Activated T-cell treated with anti-CD3 and anti-CD28 coated beads, Interleukin-2, amount 50 U/mL, for 1 hour (primary cell): ENCODE measurements at places on chromosomes 12 and 14.

- no peak for DNase-seq
Measured at GRCh38 chr12:84508851-84509260, 403.7 kb downstream of the SLC6A15 start.

- no peak for DNase-seq
Measured at GRCh38 chr14:85221832-85222231, 308.1 kb upstream of the FLRT2 start.

GRCh38 chr14:64688811-64689281 is 15.4 kb upstream of the PLEKHG3 start:
- DNase-seq = no peak

DNA sequence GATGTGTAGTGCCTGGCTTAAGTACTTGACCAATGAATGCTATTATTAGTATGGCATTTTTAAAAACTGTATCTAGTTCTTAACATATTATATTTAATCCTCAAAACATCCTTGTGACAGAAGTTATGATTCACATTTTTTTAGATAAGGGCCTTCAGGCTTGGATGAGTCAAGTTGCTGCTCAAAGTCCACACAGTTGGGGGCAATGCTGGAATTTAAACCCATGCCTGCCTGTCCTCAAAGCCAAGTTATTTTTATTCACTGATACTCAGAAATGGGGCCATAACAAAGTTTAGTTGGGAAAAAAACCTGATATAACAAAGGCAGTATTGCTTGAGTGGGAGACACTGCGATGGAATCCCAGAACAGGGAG is 50.6 kb downstream of the RFX4 start:
- DNase-seq = no peak

GRCh38 chr12:26134540-26134939 is 9.7 kb upstream of the BHLHE41 start:
- DNase-seq = no peak

DNA sequence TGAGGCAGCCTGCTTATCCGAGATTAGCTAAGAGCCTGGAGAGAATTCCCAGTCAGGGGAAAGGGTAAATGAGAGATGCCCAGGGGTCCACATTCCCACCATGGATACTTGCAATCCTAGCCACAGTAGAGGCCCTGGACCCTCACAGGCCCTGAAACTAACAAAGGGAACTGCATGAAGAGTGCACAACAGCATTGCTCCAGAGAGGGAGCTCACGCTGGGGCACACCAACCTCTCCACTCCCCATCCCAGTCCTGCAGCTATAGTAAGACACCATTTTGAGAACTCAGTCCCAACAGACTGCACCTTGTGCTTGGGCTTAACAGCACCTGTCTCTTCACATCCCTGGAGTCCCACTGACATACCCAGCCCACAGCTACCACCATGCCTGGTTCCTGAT is 30.5 kb downstream of the CEP83 start:
- no peak for DNase-seq

DNA sequence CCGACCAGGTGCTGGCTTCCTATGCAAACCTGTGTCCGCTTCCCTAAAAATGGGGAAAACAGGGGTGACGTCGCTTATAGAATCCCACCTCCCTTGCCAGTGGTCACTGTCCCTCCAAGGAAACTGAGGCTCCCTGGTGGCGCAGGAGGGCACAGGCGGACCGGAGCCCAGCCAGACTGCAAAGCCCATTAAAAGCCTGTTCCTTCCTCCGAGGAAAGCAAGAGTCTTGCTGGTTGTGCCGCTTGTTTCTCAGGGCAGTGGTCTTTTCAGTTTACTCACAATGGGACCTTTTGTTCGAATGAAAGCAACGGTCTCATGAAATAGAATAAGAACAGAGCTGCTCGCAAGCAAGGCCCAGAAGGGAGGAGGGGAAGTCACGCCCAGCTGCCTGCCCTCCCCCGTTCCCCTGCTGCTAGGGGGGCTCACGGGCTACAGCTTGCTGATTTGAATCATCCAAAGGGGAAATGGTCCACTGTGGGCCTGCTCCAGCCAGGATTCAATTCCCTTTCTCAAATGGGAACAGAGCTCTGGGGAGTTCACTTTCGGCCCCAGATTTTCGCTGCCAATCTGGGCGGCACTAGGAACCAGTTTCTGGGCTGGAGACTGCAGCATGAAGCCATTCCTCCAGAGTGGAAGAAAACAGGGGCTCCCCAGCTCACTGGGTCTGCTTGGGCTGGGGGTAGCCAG is 4.6 kb upstream of the SELPLG start:
- DNase-seq = no peak

GRCh38 chr14:101797856-101798255 is 36.3 kb downstream of the PPP2R5C start:
- DNase-seq = no peak

GRCh38 chr12:52356031-52356761 is 11.1 kb downstream of the KRT85 start:
- no peak for DNase-seq

DNA sequence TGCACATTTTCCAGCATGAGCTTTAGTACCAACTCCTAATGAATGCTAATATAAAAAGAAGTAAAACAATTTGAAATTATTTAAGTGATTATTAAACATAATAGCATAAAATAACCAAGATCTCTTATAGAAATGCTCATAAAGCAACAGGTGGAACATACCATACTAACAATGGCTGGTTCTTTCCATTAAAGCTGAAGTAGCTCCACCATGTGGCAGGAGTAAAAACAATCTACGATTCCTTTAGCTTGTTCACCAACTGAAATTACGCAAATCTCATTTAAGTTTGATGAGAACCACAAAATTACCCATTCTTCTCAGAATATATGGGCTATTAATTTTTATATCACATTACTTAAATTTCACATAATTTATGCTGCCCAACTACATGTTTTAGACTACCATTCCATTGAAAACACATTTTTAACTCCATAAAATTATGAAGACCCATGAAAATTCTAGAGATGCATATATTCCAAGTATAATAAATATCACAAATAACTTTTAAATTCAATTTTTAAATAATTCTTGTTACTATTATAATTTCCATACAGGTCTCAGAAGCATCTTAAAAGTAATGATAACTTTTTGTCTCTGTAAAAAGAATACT is 213.6 kb downstream of the DAD1 start:
- no peak for DNase-seq

DNA sequence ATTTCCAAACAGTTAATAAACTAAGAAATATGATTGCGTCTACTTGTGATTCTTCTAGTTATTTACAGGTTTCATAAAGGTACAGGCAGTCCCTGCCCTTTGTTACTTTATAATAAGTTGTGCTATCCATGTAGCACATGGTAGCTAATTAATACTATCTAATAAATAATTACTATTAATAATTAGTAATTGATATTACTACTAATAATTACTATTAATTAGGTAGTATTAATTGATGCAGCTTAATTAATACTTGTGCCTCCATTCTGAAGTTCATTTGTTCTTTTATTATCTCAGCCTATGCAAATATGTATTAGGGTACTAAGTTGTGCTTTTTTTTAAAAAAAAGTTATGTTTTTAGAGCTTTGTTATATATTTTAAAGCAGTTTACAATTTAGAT is 92.3 kb upstream of the TRHDE start:
- no peak for DNase-seq

GRCh38 chr12:30959110-30959710 is 32.7 kb downstream of the TSPAN11 start:
- DNase-seq = no peak

DNA sequence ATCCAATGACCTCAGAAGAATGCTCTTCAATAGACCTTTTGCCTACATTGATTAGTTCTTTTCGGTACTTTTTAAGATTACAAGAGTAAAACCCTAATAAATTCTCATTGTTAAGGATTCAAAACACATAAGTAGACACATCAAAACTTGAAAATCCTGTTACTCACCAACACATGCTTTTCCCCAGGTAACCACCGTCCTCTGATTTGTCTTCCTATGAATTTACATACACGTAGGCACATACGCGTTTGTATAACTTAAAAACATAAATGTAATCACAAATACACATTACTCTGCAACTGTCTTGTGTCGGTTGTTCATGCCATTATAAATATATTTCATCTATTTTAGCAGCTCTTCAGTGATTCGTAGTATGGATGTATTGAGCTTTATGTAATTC is 910 bp upstream of the WASHC4 start:
- no peak for DNase-seq

DNA sequence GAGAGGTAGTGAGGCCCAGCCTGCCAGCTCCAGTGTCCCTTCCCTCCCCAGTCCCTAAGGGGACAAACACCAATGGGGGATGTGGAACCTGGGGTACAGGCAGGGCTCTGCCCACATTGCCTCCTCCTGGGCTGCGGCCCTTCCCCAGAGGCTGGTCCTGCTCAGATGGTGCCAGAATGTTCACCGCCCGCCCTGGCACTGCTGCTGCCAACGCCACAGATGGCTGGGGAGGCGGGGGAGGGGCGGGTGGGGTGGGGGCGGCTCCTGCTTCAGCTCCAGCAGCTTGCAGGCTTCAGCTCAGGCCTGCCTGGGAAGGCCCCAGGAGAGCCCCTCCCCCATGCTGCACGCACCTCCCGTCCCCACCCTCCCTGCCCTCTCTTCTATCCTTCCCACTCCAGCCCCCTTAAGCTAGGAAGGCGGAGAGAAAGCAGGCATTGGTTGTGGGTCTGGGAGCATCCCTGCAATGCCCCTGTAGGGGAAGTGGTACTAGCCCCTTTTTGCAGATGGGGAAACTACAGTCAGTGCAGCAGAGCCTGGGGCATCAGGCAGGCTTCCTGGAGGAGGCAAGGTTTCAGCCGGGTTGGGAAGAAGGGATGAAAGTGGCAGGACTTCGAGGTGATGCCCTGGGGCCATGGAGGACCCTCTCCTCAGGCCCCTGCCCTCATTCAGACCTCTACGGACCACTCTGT is 2.0 kb upstream of the BEGAIN start:
- no peak for DNase-seq

DNA sequence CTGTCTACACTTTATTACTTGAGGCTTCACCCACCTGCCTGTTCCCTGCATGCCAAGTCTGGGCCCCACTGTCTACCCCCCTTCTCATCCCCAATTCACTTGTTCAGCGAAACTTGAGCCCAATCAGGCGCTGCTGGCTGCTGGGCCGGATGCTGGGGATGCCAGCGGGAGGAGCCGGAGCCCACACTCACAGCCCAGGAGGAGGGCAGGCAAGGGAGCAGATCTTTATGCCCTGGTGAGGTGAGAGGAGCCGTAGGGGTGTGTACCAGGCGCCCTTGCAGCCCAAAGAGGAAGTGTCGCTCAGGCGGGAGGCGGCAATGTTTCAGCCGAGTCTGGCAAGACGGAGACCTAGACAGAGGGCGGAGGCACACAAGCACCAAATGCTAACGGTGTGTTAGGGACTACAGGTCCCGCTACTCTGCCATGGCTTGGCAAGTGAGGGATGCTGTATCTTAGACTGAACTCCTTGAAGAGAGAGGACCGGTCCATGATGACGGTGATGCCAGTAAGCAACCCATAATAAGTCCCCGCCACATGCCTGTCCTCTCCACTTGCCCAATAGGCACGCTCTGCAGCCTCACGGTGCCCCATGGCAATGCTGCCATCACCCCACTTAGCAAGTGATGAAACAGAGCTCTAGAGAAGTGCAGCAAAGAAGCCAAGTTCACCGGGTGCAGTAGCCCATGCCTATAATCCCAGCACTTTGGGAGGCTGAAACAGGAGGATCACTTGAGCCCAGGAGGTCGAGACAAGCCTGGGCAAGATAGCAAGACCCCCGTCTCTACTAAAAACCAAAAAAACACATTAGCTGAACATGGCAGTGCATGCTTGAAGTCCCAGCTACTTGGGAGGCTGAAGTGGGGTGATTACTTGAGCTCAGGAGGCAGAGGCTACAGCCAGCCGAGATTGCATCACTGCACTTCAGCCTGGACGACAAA is 41.6 kb downstream of the LRRC74A start:
- peak; percentile 53 for DNase-seq

DNA sequence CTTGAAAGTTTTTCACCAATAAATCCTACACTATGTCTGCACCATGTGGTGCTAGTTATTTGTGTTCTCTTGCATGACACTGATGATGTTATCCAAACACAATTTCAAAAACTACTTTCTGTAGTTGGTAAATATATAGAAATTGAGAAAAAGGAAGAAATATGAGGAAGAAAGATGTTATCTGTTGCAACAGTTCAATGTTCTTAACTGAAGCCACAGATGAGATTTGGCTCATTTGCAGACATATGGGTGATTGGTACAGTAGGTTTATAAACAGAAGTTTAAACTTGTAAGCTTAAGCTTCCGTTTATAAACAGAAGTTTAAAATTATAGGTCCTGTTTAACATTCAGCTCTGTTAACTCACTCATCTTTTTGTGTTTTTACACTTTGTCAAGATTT is at the start of gene CLEC12A:
Gene CLEC12A (plus strand): TSS at position 229 of the 400 bp plus-strand sequence. CDS start 188 bp downstream, outside the sequence.
- DNase-seq = no peak

GRCh38 chr12:125120566-125120965 is 55.3 kb downstream of the AACS start:
- no peak for DNase-seq

GRCh38 chr14:63454863-63455622 is 88.1 kb downstream of the PPP2R5E start:
- DNase-seq = no peak

DNA sequence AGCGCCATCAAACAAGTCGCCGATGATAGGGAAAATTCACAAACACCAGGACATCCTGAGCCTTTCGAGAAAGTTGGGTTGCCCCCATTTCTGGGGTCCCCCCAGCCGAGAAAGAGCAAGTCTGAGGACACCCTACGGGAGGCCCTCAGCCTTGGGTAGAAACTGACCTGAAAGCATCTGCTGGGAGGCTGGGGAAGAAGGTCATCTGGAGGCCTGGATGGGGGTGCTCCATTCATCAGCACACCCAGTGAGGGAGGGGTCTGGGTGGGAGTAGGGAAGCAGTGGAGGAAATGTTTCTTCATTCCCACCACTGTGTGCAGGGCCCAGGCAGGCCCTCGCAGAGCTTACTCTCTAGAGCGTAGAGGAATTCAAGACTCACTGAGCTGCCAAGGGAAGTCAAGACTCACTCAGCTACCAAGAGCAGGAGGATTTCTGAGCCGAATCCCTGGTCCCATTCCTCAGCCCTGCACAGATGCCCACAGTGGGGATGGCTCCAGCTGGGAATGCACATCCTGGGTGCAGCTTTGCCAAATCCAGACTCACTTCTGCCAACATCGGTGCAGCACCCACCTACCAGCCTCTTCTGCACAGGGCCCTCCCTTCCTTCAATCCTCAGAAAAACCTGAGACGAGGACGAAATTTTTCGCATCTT is 38.1 kb downstream of the DIO3 start:
- peak; percentile 10 for DNase-seq

DNA sequence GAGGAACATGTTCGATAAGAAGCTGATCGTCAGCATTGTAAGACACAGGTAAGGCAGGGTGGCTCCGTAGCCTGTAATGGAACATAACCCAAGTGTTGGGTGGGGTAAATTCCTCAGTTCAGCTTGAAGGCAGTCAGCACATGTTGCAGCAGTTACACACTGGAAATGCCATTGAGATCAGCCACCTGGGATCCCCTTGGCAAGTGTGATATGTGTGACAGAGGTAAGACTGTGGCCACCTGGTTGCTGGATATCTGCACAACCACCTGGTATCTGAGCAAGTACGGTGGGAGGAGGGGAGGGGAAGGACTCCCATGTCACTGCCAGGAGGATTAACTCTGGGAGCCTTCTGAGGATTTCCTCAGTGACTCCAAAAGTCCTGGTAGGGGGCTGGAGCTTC is 158.0 kb upstream of the CAND1 start:
- DNase-seq = no peak

- no peak for DNase-seq
Measured at GRCh38 chr12:26867080-26867479, 34.1 kb upstream of the ITPR2 start.
